ENCODE measurements at places on chromosomes 6 and 20. TPM values are rescaled to one million over a fixed set of nuclear protein-coding genes. Genes with fewer than 3 reads are reported as not detected.

EPHA7 gene
- total RNA-seq: 0.97 TPM

UBE2J1 gene
- 53.5 TPM for total RNA-seq

FAM83C gene
- total RNA-seq: not detected

TGM2 gene
- 325 TPM for total RNA-seq

ANKEF1 gene
- 1.2 TPM for total RNA-seq

Measured in epithelial cell of umbilical artery (primary cell).